ENCODE measurements at places on chromosomes 7 and 10.
A peak's percentile ranks its signal among the peaks of the same experiment; 100 is the strongest.

DNA sequence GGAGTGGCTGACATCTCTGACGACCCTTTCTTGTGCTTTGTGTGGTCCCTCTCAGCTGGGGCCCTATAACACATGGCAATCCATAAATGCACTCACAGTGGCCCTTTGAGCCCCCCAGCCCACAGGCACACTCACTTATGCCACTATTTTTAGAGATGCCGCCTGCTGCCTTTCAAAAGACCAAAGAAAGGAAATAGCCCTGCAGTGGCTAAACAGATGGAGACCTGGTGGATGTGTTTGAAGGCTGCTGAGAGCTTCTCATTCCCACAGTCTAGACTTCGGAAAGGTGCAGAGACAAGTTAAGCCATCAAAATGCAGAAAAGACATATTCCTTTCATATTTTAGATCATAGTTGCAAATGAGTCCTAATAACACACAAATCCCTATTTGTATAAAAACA is 42.0 kb upstream of the PDZD8 start:
- no peak for DNase-seq

- DNase-seq, result no peak
Observed at GRCh38 chr7:91876391-91877133, 3.9 kb downstream of the MTERF1 start.

- DNase-seq, result no peak
Observed at GRCh38 chr7:30353532-30353931, 69.1 kb downstream of the ZNRF2 start.

DNA sequence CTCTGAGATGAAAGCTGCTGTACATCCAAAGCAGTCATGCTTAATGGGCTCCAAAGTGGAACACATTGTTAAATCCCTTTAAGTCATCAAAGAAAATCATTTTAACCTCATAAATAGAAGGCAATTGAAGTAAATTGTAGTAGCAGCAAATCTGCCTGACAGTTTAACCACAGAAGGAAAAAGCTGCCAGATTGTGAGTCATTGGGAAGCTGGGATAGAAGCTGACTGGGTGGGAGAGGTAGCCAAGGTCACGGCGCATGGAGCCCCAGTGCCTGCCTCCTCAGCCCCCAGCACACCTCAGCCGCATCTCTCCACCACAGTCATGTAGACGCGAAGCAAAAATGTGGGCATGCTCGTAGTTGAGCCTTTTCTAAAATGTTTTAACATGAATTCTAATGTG is 44.0 kb downstream of the TARP start:
- no peak for DNase-seq

- peak; percentile 78 for DNase-seq
Observed at GRCh38 chr7:768881-769504, 41.9 kb upstream of the PRKAR1B start.

GRCh38 chr7:27423290-27423689 is 180.7 kb downstream of the EVX1 start:
- no peak for DNase-seq

DNA sequence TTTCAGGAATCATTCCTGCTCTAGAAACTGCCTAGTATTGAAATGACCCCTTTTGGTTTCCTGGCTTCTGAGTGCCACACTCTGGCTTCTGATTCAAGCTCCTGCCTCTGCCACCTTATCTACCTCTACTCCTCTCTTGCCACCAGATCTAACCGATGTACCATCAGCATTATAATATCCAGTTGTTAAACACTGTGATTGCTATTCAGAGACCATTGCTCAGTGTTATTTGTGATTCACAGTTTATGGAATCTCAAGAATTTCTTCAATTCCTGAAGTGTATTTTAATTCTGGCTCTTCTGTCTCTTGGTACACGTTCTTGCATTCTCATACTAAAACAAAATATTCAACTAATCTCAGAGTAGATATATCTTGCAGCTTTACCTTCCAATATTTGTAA is 88.7 kb downstream of the DYNC1I1 start:
- no peak for DNase-seq

- DNase-seq, result no peak
Observed at GRCh38 chr7:45192621-45193041, 35.0 kb downstream of the RAMP3 start.

GRCh38 chr10:66843396-66843795 is 82.4 kb upstream of the LRRTM3 start:
- DNase-seq, result no peak

GRCh38 chr7:79713276-79713675 is 259.8 kb upstream of the MAGI2 start:
- no peak for DNase-seq

- DNase-seq, result no peak
Observed at GRCh38 chr10:91352760-91353159, 57.4 kb upstream of the HECTD2 start.

Measured in SK-N-SH (cell line).